ENCODE measurements at places on chromosomes 4 and X. TPM values are rescaled to one million over a fixed set of nuclear protein-coding genes. Genes with fewer than 3 reads are reported as not detected.
A peak's percentile ranks its signal among the peaks of the same experiment; 100 is the strongest.

GRCh38 chr4:151004222-151004621 lies 10.9 kb downstream of the LRBA start:
- DNase-seq = no peak

- DNase-seq = no peak
Measured at GRCh38 chr4:177809791-177810190, 367.6 kb upstream of the AGA start.

Gene ZFYVE28
- 8.0 TPM for total RNA-seq

Gene SRPX
- total RNA-seq = 0.99 TPM

DNA sequence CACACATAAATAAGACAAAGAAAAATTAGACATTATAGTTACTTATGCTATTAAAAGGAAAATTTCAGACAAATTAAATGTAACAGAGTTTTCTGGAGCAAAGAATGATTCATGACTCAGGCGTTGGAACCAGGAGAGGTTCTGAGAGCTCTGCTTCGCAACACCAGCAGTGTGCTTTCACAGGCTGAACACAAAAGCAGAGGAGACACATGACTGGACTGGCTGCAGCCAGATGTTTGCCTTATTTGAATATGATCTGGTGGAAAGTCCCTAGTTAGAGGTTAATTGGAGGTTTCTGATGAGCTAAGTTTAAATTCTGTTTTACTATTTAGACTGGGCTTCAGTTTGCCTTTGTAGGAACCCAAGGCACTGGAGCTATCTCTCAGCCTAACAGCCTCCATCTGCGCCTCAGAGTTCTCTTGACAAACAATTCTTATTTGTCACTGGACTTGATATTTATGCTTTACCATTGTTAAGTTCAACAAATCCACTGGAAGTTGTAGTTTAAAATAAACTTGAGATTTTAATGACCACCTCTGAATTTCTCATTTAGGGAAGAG lies 16.2 kb downstream of the BOD1L1 start:
- DNase-seq = peak; percentile 12

DNA sequence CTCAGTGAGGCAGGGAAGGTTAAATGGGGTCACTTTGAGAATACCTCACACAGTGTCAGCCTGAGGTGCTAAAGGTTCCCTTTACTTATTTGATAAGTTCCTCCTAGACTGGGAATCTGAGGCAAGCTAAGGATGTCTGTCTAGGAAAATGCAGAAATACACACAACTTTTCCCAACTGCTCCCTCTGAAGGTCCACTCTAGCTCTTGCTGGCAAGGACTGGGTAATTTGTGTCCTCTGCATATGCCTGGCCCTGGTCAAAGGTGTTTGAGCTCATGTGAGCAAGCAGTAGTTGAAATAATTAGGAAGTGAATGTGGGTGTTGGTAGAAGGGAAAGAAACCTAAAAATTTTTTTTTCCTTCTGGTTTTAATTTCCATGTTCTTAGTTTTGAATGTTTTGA lies 21.3 kb downstream of the TXLNG start:
- DNase-seq = no peak

DNA sequence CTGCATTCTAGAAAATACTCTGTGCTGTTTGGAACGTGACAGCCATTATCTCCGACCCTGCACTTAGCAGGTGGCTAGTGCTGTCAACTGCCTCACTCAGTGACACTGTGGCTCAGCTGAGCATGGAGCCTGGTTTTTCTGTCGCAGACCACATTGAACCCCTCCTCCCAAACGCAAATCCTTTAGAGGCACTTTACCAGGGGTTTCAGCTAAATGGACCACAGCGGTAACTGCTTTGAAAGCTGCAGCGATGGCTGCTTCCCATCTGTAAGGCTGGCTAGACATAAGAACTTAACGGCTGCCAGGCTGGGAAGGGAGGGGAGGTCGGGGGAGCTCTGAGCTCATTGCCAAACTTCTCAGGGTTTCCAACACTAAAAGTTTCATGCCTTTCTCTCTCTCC lies 8.1 kb downstream of the SLC34A2 start:
- DNase-seq = no peak

DNA sequence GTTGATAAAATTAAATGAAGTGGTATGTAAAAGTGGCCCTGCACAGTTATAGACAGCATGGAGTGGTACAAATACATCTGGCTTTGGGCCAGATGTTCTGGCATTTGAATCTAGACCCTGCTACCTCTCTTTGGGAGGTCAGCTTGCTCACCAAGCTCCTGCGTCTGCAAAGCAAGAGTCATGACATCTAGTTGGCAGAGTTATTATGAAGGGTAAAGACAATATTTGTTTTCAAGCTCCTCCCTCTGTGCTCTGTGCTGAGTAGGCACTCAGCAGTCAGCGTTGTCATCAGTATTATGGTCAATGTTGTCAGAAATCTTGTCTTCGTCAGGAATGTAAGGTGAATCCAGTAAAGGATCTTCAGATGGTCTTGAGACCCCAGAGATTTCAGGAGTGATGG lies 55.8 kb downstream of the CCNI start:
- no peak for DNase-seq

DNA sequence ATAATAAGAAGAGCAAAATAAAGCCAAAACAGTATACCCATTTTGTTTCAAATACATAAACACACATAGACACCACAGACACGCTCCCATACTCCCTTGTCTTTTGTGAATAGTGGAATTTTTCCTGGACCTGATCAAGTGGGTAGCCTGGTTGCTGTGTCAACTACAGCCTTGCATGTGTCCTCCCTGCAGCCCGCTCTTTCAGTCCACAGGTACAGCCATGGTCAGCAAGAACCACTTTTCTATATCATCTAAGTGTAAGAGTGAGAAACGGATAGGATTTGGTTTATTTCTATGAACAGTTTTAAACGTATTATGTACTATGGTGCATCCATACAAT lies 9.8 kb downstream of the PWWP3B start:
- no peak for DNase-seq

DNA sequence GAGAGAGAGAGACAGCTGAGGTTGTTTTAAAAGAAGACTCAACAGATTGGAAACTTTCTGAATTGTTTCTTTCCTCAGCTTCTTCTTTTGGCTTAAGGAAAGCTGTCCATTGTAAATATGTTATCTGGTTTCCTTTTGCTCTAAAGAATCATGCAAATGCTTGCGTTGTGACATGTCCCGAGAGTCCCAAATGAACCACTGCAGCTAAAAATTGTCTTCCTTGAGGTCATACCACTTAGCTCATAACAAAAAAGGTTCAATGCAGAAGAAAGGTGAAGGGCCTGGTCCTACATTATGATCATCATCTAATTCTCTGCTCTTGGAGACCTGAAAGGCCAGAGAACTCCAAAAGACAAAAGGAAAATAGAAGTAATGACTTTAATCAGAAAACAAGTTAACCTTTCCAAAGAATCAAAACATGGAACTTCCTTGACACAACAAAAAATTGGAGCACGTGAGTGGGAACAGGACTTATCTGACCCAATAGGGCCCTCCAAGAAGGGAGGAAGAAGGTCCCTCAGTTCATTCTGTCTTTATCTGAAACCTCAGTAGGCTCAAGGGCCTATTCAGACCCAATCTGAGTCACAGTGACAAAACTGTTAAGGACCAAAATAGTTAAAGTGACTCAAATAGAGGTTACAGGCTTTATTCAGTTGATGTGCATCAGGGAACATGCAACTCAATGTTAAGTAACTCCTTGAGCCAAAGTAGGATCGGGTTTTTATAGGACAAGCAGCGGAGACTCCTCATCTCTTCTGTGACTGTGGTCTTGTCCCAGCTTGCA lies 14.7 kb upstream of the VSIG1 start:
- DNase-seq = no peak

DNA sequence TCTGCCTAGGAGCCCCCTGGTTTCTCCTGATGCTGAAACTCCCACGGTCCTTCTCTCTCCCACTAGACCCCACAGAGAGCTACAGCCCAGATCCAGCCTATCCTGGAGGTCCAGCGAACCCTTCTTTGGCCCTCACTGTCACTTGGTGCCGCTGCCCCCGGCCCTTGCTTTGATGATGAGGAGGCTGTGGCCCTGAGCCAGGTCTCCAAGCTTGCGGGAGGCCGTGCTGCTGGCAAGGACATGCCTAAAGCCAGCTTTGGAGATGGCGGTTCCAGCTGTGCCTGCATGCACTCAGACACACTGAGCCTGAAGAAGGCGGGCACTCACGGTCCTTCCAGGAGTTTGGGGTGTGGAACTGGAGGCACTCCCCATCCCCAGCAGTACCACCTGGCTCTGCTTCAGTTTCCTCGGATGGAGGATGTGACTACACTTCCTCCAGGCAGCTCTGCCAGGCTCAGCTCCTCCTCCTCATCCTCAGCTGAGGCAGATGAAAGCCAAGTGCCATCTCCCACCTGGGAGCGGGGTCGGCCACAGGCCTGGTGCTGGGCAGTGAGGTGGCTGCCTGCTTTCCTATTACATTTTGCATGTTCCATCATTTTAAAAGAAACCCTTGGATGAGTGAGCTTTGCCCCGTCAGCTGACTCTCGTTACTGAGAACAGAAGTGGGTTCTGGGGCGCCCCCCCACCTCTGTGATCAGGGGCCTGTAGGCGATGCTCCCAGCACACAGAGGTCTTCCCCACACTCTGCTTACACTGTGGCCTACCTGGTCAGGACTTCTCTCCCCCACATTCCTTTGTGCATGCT lies 9.0 kb downstream of the TNIP2 start:
- DNase-seq = no peak

DNA sequence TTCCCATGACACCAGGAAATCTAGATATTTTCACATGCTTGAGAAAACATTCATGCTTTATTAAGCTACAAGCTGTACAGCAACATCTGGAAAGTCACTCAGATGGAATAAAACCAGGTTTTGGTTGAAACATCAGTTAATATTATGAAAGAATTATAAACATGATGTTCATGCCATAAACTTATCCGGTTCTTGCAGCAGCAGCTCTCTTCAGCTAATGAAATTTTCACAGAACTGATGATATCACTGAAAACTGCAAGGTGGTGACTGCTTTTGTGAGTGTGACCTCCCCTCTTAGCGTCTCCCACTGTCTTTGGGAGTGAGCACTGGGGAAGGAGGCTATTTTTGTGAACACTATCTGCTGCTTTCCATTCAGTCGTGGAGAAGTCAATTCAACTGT lies 56.9 kb downstream of the ARHGAP10 start:
- DNase-seq = no peak

Gene TMEM271
- total RNA-seq = not detected

GRCh38 chrX:53284684-53285447 lies 3.5 kb upstream of the IQSEC2 start:
- DNase-seq = no peak

DNA sequence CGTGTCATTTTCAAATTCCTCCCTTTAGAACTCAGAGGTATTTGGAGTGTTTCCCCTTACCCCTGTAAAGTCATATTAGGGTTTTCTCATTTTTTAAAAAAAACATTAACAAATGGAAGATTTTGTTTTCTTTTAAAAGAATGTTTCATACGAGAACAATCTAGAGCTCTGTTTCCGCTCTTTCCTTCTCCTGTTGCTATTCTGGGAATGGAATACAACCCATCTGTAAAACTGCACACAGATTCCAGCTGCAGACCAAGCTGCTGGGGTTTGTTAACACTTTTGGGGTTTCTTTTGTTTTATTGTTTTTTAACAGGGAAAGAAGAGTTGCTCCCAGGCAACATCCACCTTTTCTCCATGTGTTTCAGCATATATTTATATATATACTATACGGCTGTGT lies 61.3 kb downstream of the HCCS start:
- DNase-seq = no peak

Gene ERAS
- not detected for total RNA-seq

GRCh38 chr4:156958276-156959074 lies 13.1 kb downstream of the PDGFC start:
- no peak for DNase-seq

- DNase-seq = no peak
Measured at GRCh38 chrX:68238568-68238967, 194.7 kb downstream of the OPHN1 start.

DNA sequence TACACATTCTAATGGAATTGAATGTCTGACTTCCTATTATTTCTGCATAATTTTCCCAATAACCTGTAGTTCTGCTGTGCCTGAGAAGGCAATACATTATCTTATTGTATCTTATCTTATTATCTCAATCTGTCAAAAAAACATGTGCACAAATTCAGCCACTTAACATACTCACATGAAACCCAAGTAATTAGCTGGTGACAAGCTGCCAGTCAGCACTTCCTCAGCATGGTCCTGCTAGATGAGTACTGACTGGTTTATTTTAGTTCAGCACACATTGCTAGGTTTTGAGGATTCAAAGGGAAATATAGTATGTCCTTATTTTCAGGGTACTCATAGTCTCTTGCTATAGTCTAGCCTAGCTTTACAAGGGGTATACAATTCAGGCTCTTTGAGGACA lies 17.9 kb upstream of the FGG start:
- no peak for DNase-seq

Gene NSG1
- total RNA-seq = 32.9 TPM

Gene PPM1K
- 34.0 TPM for total RNA-seq

DNA sequence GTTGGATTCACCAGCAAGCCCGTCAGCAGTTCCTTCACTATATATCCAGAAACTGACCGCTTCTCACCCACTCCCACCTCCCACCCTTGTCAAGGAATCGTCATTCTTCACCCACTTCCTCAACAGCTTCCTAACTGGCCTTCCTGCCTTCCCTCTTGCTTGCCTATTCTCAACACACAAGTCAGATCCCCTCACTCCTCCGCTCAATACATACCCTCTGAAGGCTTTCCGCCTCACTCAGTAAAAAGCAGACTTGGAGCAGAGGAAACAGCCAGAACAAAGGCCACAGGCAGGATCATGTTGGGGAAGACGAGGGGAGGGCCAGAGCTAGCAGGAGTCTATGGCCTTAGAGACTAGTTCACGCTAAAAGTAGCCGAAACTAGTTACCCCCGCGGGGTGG lies 23.7 kb downstream of the RWDD4 start:
- no peak for DNase-seq

GRCh38 chr4:130154901-130155300 lies 1058.9 kb downstream of the C4orf33 start:
- DNase-seq = no peak

DNA sequence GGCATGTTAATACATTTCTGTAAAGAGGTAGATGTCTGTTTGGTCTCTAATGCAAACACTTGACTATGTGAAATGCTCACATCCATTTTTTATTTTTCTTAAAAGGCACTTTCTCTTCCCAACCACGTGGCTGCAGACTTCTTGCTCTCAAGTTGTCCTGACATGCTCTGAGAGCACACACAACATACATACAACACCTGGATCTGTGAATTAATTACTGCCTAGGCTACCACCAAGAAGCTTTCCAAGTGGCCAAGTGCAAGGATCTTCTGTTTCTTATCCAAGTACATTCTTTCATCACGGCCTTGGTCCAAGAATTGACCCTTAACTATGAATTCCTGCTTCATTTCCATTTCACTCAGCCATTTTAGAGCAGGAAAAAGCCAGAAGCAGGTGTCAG lies 110.8 kb downstream of the SPRY1 start:
- no peak for DNase-seq

Gene WDR17
- not detected for total RNA-seq
